Stimulated activated CD4-positive, alpha-beta T cell treated with anti-CD3 and anti-CD28 coated beads, Interleukin-4, amount 100 ng/mL, for 1 hour (primary cell): ENCODE measurements at places on chromosomes 3 and 15.

GRCh38 chr3:174116421-174116820, 718.9 kb downstream of the NLGN1 start:
- no peak for DNase-seq

DNA sequence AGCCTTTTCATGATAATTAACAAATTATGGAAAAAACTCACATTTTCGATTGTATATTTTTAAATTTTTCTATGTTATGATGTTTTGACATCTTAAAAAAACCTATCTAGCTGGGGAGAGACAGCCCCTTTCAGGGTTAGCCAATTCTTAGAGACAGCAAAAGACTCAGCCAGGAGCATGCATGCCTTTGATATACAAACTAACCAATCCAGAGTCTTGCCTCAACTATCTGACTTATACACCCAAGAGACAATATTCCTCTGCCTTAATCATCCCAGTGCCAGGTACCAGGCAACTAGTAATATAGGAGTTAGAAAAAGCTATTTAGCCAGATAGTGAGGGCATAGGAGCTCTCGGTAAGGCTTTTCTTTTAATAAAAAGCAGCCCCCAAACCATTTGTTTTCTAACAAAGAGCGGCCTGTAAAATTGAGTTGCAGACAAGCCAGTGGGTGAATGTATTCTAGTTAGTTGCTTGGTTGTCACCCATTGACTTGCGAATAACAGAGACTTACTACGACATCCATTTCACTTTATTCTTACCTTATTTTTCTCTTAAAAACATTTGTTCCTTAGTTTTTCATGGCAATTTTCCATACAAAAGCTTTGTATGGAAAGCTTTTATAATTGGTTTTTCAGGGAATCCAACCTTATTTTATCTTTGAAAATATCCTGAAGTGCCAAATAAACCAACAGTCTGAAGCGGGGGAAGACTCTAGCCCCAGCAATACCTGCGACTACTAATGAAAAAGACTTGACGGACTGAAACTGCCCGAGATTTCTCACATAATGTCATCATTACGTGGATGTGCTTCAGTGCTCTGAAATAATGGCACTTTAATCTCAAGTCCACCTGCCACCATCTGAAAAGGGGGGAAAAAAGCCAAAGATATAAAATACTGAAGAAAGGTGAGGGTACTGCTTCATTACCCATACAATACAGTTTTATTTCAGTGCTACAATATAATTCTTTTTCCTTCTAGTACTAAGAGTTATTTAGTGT, 64.6 kb upstream of the ATP2C1 start:
- DNase-seq: no peak

GRCh38 chr3:158961911-158962310, 160.1 kb downstream of the MFSD1 start:
- no peak for DNase-seq

GRCh38 chr3:119294696-119295671, 801 bp downstream of the ARHGAP31 start:
- peak; percentile 53 for DNase-seq

DNA sequence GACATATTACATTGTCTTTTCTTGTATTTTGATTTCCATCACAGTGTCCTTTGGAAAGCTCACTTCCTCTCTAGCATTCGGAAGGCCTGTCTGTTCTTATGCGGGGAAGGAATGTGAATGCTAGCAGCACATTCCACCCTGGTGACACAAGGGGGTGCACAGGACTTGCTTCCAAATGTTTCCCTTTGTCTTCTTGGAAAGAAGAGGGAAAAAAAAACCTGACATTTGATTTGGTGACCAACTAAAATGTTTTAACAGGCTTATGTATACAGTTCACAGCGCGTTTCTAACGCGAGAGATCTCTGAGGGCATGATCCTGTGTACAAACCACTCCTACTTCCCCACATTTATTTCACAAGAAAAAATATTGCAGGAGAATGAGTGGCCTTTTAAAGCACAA, 107.6 kb upstream of the FXR1 start:
- no peak for DNase-seq

DNA sequence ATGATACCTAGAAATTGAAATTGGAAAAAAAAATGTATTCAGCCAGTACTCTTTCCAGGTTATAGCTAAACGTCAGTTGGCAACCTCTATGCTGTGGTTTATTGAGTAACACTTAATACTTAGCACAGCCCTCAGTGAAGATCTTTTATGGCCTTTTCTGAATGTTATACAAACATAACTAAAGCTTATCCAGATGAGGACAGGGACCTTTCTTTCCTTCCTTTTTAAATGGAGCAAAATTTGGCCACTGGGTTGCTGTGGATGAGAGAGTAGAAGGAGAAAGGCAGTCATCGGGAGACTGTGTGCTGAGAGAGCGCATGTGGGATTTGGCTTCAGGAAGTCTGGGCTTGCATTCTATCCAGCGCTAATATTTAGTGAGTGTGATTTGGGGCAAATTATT, 36.1 kb downstream of the IGF1R start:
- no peak for DNase-seq

DNA sequence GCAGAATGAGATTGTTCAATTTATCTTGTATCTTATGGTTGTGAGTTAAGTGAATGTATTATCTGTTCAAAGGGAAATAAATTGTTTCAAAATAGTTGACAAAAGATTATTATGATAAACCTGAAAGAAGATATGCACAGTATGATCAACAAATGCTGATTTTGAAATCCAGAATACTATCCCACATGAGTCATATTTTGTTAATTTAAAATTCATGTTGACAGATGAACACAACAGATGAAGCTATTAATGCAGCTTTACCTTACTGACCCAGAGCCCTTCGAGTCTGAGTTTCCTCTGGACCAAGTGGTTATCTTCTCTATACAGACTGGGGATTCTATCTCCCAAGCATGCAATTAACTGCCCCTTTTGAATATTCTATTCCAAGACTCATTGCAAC, 482.8 kb downstream of the FGF12 start:
- DNase-seq: no peak

- no peak for DNase-seq
Observed at GRCh38 chr3:30544812-30545211, 61.6 kb upstream of the TGFBR2 start.

- DNase-seq: no peak
Observed at GRCh38 chr15:42796955-42797782, 60.2 kb upstream of the CDAN1 start.

DNA sequence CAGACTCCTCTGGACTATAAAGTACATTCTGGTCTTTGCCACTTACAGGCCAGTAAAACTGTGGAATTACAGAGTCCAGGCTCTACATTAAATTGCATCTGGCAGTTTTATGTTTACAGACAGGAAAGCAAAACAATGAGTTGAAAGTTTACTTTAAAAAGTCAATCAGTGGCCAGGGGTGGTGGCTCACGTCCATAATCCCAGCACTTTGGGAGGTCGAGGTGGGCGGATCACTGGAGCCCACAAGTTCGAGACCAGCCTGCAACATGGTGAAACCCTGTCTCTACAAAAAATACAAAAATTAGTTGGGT, 53.8 kb downstream of the TM4SF4 start:
- DNase-seq: no peak

DNA sequence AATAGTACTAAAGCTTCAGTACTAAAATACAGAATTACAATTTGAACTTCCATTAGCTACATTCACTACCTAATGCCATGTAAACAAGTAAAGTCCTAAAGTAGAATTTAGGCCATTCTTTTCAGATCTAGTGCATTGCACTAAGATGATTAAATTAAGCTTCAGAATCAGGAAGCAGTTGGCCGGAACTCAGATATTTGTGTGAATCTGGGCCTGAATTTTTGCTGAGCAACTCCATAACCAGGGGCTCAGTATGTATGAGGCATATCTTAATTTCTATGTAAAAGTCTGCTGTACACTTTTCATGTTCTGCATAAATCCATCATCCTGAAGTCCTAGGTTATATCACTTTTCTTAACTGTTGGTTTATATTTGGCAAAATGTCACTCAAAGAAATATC, 246.4 kb downstream of the RBMS3 start:
- no peak for DNase-seq

GRCh38 chr3:143071776-143072175, 47.8 kb upstream of the CHST2 start:
- DNase-seq: no peak

GRCh38 chr3:87198774-87199173, 28.3 kb upstream of the CHMP2B start:
- DNase-seq: no peak

- DNase-seq: no peak
Observed at GRCh38 chr3:79187426-79187825, 580.4 kb downstream of the ROBO1 start.

DNA sequence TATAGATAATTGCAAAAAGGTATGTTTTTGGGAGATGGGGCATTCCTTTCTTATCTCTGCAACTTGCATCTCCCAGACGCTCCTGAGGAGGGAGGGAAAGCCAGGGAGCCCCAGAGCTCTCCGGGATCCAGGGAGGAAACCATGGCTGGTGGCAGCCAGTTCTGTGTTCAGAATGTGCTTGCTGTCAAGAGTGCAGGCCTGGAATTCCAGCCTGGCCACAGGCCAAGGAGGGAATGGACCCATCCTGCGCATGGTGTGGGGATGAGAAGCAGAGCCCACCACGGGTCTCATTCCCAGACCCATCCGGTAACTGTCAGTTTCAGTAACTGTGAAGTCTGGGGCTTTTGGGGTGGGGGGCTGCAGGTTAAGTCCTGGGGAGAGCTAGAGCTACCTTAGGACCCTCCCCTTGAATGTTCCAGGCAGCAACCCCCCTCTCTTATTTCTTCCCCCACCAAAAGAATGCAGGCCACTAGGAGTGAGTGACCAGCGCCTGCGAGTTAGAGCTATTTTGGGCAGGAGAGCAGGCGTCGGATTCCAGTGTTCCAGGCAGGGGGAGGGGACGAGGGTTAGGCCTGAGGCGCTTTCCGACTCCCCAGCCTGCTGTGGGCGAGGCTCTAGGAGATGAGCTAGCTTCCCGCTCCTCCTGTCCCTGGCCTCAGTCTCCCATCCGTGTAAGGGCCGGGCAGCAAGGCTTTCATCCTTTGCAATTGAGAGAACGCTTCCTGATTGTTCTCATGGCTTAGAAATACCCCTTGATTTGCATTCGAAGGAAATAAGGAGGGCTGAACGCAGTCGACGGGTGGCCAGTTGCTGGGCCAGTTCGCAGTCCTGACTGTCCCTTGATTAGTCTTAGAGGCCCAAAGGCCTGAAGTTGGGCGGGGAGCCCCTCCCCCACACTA, 781 bp upstream of the DAG1 start:
- DNase-seq: no peak

- no peak for DNase-seq
Observed at GRCh38 chr15:85750319-85751290, 44.1 kb downstream of the KLHL25 start.

- no peak for DNase-seq
Observed at GRCh38 chr15:67401336-67401735, 119.6 kb upstream of the C15orf61 start.

GRCh38 chr15:75362642-75363249, 5.7 kb downstream of the MAN2C1 start:
- no peak for DNase-seq

- DNase-seq: no peak
Observed at GRCh38 chr3:179046497-179047353, 24.9 kb downstream of the ZMAT3 start.

DNA sequence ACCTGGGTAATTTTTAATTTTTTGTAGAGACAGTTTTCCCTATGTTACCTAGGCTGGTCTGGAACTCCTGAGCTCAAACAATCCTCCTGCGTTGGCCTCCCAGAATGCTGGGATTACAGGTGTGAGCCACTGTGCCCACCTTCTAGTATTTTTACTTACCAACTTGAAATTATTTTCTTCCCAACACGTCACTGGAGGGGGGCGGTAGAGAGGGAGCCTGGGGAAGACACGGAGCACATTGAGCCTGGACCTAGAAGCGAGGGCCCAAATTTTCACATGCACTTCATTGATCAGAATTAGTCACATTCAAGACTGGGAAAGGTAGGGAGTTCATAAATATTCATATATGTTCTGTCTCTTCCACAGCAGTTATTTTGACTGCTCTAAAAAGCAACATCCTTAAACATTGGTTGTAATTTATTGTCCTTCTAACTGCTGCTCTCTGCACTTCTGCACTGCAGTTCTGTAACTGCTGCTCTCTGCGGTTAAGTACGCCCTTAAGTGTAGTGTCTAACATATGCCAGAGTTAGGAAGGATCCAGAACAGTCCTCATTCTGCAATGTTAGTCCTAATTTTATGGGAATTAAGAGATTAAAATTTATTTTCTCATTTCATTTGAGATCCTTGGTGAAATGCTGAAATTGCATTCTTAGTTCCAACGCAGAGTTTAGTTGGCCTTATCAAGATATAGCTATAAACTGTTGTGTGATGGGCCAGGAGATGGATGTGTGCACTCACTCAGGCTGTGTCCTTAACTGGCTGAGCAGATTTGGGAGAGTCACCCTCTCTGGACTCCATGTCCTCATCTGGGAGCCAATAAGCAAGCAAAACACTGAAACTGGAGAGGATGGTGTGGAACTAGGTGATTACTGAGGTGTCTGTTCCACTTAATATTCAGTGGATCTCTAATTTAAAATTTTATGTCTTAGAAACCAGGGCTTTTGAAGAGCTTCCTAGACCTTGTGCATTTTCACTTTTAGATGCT, 98.2 kb downstream of the STRIT1 start:
- DNase-seq: no peak

DNA sequence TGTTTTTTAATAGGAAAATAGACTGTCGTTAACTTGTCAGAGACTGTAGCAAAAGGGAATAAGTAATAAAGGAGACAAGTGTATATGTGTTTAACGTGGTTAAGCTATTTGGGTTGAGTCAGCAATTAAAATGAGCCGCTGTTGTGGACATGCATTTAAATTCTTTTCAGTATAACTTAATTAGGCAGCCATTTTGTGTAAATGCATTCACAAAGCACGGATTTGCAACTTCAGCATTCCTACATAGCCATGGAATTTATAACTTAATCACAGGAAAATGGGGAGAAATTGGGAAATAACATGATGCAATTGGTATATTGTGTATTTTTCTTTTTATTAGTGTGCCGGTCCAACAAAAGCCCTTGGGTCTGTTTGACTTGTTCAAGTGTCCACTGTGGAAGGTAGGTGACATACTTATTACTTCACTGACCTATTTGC, 27.9 kb downstream of the USP3 start:
- no peak for DNase-seq

GRCh38 chr15:50077176-50077575, 41.9 kb downstream of the ATP8B4 start:
- no peak for DNase-seq

DNA sequence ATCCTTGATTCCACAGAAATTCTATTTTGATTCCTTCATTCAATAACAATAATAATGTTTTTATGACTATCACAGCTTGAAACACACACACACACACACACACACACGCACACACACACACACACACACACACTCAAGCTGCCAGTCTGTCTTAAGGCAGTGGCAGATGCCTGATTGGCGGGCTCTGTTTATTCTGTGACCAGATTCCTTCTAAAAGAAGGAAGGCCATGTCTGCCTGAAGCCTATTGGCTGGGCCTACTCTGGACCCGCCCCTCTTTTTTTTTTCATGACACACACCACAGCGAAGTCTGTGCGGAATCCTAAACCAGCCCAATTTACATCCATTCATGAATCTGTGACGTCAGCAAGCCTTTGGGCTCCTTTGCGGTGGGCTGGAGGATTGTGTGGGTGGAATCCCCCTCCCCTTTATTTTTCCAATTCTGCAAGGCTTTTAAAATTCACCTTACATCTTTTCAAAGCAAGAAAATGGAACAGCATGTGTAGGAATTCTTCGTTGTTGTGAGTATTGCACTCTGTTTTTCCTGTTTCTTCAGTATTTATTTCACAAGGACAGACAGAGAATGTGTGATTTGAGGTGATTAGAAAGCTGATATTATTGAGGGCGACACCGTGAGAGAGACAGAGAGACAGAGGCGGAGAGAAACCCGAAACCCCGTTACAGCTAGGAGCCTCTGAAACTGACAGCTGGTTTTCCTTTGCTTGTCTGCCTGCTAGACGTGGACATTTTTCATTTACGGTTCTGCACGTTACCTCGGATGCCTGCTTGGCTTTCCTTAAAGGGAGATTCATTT, at the start of gene MAP3K13:
Gene MAP3K13 (plus strand): TSS at position 287 of the 812 bp plus-strand sequence. CDS start 65,446 bp downstream, outside the sequence.
- peak; percentile 5 for DNase-seq
